CD4-positive, alpha-beta T cell treated with Interleukin-17A for 4 hours (primary cell): ENCODE measurements at places on chromosomes 7 and 10.

GRCh38 chr10:17003651-17004286 lies 125.8 kb downstream of the CUBN start:
- DNase-seq = no peak

- no peak for DNase-seq
Observed at GRCh38 chr10:34094961-34095360, 720.1 kb downstream of the PARD3 start.

DNA sequence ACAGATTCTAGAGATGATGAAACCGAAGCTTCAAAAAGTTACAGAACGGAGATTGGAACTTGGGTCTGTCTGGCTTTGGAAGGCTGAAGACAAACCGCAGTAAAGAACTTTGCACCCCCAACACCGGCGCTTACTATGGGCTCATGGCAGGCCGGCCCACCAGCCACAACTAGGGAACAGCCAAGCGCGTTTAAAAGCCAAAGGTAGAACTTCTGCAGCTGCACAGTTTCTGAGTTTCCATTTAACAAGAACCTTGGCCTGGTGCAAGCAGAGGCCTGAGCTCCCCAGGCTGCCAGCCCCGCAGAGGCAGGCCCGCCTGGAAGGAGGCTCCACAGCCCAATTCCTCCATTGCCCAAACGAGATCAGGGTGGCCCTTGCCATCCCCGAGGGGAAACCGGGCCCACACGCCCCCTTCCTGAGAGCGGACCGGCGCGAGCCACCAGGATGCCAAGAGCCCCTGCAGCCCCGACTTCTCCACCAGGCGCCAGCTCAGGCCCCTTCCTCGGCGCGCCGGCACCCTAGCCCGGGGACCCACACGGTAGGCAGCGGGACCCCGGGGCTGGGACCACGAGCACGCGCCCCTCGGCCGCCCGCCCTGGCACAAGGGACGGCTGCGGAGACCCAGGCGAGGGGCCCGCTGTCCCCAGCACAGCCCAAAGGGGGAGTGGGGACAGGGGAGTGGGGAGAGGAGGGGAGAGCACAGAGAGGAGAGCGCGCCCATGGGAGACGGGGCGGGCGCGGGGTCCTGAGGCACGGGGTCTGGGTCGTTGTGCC lies 566 bp downstream of the MAD1L1 start:
- peak; percentile 42 for DNase-seq

DNA sequence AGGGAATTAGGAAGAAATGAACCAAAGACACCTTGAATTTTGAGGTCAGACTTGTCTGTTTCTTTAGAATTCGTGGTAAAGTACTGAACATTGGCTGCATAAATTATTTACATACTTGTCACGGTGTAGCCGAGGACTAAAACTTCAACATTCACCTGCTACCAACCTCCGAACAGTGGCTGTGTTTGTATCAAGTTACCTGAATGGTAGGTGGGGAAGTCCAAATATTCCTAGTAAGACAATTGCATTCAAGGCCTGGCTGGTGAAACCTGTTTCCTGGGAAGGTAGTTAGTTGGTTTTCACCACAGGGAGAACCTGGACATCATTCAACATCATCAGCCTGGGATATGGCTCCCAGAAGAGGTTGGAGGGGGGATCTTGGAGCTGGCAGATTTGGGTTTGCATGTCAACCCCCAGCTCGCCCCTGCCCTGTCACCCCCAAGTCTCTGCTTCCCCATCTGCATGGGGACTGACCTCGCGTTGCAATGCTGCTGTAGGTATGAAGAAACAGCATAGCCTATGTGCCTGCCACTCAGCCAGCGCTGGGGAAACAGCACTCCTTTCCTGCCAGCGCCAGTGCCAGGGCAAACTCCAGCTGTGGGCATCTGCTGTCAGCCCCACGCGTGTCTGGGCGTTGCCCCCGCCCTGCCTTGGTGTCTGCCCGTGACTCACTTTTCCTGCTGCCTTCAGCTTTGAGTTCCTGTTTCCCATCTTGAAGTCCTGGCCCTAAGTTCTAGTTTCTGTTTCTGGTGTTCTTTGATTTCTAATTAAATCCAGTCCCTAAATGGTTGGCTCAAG lies 12.7 kb upstream of the LARP4B start:
- peak; percentile 70 for DNase-seq

GRCh38 chr10:72206511-72207229 lies 9.1 kb upstream of the ANAPC16 start:
- no peak for DNase-seq

DNA sequence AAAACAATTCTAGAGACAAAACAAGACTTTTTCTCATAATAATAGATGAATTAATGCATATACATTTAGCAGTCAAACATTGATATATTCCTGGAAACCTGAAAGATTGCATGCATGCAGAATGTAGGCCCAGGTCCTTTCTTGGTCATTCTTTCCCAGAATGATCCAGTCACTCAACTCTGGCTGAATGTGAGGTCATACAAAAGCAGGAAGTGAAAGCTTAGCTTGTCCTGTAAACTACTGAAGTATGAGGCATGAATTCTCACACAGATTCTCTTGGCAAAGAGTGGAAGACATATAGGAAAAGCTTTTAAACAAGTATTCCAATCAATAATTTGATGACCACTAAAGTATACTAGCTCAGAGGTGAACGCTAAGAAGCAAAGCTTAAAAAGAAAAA lies 253.9 kb downstream of the PPP1R3A start:
- no peak for DNase-seq

DNA sequence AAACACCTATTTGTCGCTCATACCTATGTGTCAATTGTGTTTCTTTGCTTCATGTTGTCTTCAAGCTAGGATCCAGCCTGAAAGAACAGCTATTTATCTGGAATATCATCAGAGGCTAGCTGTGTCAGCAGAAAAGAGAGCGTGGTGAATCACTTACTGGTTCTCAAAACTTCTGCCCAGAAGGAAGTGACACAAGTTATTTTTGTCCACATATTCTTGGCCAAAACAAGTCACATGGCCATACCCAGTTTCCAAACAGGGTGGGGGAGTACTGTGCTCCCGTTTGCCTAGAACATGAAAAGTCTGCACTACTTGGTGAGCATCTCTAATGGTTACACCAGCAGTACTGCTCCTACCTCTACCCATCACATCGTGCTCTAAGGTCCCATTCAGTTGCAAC lies 160.9 kb upstream of the CSTF2T start:
- no peak for DNase-seq

DNA sequence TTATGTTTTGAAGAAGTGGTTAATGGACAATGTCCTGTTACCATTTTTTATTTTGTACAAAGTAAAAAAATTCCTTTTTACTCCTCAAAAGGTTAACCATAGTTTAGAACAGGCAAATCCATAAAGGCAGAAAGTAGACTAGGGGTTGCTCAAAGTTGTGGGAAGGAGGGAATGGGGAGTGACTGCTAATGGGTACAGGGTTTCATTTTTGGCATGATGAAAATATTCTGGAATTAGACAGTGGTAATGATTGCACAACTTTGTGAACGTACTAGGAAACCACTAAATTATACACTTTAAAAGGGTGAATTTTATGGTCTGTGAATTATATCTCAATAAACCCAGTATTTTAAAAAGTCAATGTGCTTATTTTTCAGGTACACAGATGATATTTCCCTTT lies 35.4 kb upstream of the CDK14 start:
- no peak for DNase-seq

DNA sequence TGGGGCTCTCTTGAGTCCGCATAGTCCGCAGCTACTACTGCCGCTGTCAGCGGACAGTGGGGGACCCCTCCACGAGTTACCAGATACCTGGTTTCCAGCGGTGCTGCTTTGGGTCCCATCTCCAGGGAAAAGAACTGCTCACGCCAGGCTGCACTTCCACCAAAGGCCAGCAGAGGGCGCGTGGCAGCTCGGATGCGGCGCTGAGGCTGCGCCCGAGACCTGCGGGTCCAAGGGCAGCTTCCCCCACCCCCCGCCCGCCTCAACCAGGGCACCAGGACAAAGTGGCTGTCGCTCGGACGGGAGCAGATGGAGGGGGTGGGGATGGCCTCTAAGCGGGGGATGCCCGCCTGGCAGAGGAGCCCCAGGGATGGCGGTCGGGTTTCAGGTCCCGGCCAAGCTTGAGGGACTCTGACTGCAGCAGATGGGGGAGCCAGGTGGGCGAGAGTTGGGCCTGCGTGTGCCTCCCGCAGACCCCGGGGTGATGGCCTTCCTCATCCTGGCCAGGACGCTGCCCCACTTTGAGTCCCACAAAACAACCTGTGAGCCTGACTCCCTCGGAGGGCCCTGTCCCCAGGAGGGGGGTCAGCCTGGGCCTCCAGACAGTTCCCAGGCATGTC lies 23.8 kb upstream of the ZNF735 start:
- peak; percentile 52 for DNase-seq

DNA sequence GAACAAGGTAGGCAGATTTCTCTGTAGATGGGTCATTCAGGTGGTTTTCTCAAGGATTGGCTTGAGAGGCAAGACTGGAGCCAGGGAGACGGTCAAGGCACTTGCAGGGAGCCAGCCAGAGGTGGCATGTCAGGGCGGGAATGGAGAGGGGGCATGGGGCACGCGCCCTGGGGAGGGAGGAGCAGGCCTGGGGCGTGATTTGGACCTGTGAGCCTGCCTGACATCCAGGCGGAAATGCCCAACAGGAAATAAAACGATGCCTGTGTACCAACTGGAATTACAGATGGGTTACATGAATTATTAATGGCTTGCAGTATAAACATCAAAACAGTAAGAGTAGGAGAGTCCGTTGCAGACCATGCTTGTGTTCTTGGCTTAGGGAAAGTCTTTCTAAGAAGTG lies 8.6 kb upstream of the SUN1 start:
- DNase-seq = no peak

DNA sequence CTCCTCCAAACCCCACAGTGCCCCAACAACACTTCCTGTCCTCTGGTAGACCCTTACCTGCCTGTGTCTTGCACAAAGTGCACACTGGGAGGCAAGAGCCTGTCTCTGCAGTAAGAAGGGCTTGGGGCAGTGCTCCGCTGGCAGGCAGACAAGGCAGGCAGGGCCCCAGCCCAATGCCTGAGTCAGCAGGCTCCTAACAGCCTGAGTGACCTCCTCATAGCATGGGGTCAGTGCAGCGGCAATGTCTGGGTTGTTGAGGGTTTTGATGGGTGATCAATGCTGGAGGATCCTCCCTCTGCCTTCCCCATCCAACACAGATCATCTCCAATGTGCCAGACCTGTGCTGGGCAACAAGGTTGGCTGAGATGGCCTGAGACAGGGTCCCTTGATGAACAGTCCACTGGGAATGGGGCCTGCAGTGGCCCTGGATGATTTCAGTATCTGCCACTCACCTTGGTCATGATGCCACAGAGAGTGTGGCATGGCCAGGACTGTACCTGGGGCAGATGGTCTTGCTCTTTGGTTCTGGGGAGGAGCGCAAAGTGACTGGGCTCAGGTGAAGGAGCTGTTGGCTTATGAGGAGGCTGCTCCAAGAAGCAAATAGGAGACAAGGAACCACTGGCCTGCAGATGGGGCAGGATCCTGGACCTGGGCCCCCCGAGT lies 55.6 kb upstream of the CAMK2B start:
- DNase-seq = no peak

DNA sequence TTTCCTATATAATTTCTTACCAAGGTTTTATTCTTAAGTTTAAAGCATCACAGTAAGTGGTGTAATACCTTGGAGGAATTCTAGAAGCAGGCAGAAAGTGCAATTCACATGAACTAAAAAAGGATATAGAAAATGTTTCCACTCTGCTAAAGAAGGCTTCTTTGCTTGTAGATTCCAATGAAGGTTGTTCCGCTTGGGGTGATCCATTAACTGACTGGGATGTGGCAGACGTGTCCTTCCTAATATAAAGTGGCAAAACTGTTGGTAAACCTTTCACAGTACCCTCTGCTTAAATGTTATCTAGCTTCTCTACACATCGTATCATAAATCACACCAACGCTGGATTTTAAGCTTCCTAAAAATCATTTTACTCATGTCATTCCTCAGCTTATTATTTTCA lies 2.3 kb downstream of the ZC3HC1 start:
- no peak for DNase-seq

DNA sequence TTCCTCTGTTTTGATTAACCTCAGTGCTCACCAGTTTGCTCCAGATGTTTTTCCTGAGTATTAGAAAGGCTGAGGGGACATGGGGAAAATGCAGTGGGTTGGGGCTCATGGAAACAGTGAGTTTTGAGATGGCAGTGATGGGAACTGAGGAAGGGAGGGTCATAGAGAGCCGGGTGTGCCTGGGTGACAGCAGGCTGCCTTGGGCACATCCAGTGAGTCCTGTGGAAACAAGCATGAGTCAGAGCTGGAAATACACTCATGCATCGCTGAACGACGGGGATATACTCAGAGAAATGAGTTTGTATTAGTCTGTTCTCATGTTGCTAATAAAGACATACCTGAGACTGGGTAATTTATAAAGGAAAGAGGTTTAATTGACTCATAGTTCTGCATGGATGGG lies 202.2 kb downstream of the TMEM178B start:
- DNase-seq = no peak

DNA sequence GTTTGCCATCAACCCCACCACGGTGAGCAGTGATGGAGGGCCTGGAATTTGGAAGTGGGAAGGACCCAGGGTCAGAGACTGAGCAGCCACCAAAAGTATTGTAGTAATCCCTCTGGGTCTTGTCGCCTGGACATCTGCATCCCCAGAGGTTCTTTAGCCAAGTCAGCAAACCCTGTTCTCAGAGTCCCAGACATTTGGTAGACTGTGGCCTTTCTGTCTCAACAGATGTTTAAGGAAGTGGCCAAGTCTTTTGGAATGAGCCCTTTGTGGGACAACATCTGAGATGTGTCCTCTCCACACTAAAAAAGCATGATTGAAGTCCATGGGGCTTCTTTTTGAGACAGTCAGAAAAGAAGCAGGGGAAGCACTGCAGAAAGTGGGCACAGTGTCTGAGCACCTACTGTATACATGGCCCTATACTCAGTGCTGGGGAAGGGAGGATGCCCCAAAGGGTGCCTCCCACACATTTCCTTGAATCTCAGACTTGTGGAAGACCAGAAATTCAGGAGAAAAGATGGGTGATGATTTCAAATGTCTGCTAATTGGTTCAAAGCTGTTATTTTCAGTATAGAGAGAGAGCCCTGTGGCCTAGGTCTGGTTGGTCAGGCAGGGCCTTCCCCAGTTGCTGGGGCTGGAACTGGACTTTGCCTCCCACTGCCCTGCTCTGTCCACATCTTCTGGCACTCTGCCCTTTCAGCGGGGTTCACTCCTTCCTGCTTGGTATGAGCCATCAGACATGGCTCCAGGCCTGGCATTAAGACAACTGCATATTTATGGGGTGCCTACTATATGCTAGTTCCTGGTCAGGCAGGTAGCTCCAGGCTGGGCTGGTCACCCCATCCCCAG lies 26.5 kb upstream of the VSIR start:
- DNase-seq = no peak

DNA sequence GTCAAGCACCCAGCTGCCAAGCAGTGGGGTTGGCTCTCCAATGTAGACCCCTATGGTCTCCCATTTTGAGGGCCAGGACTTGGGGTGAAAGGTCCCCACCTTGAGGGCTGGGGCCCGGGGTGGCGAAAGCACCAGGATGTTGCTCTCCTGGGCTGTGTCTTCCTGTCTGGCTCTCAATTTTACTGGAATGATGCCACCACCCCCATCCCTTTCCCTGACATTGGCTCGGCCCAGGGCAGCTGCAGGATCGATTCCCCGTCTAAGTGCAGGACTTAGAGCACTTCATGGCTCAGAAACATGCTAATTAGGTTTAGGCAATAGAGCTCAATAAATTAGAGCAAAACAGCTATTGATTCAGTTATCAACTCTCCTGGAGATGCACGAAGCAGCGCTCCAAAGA lies 27.0 kb upstream of the HSPA12A start:
- DNase-seq = no peak
